ENCODE measurements at places on chromosomes 2 and 18.

- no peak for DNase-seq
Observed at GRCh38 chr2:79414690-79415089, 98.2 kb upstream of the CTNNA2 start.

- DNase-seq = no peak
Observed at GRCh38 chr2:39730276-39730675, 48.8 kb downstream of the THUMPD2 start.

DNA sequence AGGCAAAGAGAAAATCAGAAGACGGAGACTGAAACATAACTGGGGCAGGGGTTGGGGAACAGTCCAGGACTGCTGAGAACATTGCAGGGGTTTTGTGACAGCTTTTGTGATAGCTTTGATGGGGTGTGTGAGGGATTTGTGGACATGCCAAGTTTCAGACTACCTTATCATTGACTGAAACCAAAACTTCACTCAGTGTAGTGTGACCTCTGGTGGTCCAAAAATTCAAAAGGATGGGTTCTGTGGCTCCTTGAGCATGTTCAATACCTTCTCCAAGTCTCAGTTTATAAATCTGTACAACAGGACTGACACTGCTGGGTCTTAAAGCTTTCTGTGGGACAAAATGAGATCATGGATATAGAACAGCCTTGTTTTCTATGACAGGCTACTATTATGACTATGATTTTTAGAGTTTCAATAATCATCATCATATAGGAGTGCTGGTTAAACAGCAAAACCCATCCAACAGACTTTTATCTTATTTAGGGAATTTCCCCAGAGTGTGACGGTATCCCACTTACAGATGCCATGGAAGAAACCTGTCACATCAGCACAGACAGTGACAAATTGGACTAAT lies 259.2 kb upstream of the SLC14A2 start:
- DNase-seq = no peak

- no peak for DNase-seq
Observed at GRCh38 chr2:126463892-126464674, 191.9 kb upstream of the GYPC start.

- no peak for DNase-seq
Observed at GRCh38 chr18:8938817-8939216, 163.7 kb upstream of the NDUFV2 start.

- peak; percentile 26 for DNase-seq
Observed at GRCh38 chr2:99481941-99482340, 7.9 kb downstream of the REV1 start.

DNA sequence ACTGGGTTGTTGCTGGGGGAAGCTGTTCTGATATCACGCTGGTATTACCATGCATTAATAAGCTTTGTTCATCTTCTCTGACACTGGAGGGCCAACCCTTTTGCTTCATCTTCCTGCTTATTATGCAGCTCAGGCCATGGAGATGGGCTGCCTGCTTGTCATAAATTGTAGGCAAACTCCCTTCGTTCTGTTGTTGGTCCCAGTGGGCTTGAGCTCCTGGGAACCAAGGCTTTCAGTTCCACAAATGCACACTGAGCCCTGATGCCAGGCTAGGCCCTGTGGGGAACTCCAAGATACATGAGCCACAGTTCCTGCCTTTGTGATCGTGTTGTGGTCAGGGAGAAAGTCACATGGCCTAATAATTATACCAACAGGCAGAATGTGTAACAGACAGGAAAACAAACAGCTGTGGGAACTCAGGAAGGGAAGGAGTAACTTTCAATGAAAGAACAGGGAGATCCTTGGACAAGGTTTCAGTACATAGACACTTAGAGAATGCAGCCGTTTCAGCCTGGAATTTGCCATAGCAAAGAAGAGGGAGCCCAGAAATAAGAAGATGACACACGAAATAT lies 49.0 kb upstream of the BCL2L11 start:
- no peak for DNase-seq

- DNase-seq = no peak
Observed at GRCh38 chr18:3612315-3612714, 162.3 kb downstream of the TGIF1 start.
